ENCODE measurements at places on chromosomes 12 and 14.

DNA sequence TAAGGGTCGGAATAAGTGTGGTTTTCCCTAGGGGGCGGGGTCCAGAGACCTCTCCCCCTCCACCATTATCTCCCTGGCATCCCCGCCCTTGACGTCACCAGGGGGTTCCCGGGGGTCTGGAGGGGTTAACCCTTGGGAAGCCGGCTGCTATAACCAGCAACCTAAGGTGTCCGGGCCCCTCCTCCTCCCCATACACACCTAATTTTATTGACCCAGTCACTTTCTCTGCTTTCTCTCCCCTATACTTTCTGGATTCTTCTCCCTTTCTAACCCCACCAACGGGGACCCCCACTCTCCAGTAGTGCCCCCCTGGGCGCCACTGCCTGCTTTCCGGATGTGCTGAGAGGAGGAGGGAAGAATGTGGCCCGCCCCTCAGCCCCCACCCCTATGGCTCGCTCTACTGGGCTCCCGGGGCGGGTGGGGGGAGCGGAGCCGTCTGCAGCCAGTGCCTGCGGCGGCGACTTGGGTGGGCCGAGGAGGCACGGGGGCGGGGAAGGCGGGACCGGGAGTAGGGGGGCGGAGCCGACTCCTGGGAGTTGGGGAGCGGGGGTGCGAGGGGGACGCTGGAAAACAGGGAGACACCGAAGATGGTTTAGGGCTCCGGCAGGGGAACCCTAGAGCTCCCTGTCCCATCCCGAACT is 1.8 kb downstream of the GLI1 start:
- no peak for DNase-seq

DNA sequence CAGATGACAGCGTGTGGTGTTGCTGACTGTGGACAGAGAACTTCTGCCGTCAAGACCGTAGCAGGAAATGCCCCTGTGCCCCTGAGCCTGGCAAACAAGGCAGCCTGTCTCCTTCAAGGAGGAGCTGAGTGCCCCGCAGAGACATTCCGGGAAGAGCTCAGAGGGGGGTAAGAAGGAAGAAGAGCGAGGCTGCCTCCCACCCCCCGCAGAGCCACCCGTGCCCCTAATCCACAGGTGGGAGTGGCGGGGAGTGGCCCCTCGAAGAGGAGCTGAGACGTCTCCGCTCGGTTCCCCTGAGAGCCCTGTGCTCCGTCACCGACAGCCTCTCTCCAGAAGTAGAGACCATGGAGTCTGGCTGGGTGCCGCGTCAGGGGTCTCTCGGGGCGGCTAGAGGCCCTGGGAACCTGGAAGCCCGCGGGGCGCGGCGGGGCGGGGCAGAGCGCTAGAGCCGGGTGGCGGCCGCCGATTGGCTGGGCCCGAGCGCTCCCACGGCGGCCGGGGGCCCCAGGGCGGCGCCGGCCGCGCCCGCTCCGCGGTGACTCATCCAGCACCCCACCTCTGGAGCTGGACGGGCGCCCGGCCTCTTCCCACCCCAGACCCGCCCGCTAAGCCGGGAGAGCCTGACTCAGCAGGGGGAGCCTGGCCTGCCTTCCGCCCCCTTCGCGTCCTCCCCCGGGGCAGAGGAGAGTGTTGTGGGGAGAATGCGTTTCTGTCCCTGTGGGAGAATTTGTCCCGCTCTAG is 25.2 kb upstream of the KRT78 start:
- DNase-seq: peak; percentile 74

- DNase-seq: peak; percentile 80
Measured at GRCh38 chr14:103391048-103391447, 5.8 kb downstream of the MARK3 start.

GRCh38 chr14:89327771-89328212 is 89.2 kb downstream of the FOXN3 start:
- no peak for DNase-seq

DNA sequence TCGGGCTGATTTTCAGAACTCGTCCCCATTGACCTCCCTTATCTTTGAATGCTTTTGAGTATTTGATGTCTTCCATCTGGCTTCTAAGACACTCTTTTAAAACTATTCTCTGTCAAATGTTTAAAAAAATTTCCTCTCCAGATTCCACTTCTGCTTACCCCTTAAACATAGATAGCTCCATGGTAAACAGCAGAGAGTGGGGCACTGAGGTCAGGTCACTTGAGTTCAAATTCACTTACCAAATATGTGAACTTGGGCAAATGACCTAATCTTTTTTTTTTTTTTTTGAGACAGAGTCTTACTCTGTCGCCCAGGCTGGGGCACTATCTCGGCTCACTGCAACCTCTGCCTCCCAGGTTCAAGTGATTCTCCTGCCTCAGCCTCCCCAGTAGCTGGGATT is 126.8 kb upstream of the CPSF6 start:
- DNase-seq: peak; percentile 37

DNA sequence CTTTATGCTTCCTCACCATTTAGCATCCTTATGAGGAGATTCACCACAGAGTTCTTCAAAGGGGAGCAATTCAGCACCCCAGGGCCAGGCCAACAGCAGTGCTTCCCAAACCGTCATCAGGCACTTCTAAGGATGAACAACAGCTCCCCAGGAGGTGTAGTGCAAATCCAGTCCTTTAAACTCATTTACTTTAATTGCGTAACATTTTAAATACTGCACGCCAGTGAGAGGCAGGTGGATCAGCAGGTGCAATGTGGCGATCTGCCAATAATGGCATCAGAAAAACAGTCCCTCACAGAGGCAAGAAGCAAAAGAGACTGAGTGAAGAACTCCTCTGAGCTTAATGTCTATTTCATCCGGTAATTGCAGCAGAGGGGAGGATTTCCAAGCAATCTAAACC is 770.9 kb upstream of the FOXG1 start:
- no peak for DNase-seq

Measured in MV-4-11 (cell line).